Uterine smooth muscle cell (primary cell): ENCODE measurements at places on chromosomes 3 and 15. TPM values are rescaled to one million over a fixed set of nuclear protein-coding genes. Genes with fewer than 3 reads are reported as not detected.

The CD80 gene
- 0.37 TPM in 1 of 2 replicates, not detected in the other for total RNA-seq

The SPTBN5 gene
- under 0.01 and 0.11 TPM in 2 replicates for total RNA-seq

The SKOR1 gene
- total RNA-seq: 0.11 and 0.12 TPM in 2 replicates

The PBRM1 gene
- 93.8 and 96.0 TPM in 2 replicates for total RNA-seq
